ENCODE measurements at places on chromosomes 6 and 20. TPM values are rescaled to one million over a fixed set of nuclear protein-coding genes. Genes with fewer than 3 reads are reported as not detected.

DNA sequence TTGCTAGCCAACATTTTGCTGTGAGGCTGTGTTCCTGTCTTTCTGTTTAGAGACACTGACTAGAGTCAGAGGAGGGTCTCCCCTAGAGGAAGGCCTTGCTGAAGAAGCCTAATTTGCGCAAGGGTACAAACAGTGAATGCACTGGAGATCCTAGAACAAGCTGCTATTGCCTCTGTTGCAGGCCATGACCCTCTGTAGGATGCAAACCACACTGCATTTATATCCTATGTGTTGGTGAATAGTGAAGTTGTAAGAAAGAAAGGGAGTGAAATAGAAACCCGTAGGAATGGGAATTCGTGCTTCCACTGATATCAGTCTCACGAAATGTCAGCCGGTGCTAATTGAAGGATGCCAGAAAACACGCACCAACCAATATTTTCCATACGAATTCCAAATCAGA, 88.2 kb downstream of the GJA1 start:
- DNase-seq, result no peak
- H3K27me3 ChIP-seq, result no peaks in the 10 kb centered on the region
- H3K4me3 ChIP-seq, result no peak overlapping the region

- H3K27me3 ChIP-seq, result peaks cover 2% of the 10 kb centered on the region
- peak within 1 kb of the TSS; percentile 96 for H3K4me3 ChIP-seq
- H3K27ac ChIP-seq, result peak within 1 kb of the TSS; percentile 89
- H3K36me3 ChIP-seq, result peaks cover 35% of the 10 kb centered on the region
- H3K4me1 ChIP-seq, result peaks cover 32% of the 10 kb centered on the region
These were observed at the start of gene RAE1 for GRCh38 chr20:57351042-57351783. Gene RAE1 (plus strand): TSS chr20:57351255. CDS start chr20:57354039, 2,784 bp downstream.

DNA sequence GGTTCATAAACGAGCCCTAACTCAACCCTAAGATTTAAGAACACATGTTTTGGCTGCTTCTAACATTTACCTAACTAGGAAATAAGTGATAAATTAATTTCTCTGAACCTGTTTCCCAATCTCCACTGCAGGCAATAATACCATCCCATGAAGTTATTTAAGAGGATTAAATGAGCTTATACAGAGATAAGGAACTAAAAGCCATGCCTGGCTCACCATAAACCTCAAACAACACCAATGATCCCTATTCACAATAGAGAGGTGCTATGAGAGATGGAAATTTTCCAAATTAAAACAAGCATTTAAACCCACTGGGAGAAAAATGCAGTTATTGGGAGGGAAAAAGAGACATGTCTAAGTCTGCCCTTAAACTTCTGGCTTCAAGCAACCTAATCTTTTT, 33.9 kb upstream of the KLHL31 start:
- peaks cover 8% of the 10 kb centered on the region for H3K27me3 ChIP-seq
- DNase-seq, result no peak
- H3K27ac ChIP-seq, result no peak overlapping the region

- no peak for DNase-seq
- H3K27me3 ChIP-seq, result peaks cover 20% of the 10 kb centered on the region
- H3K36me3 ChIP-seq, result no peaks in the 10 kb centered on the region
- no peaks in the 10 kb centered on the region for H3K4me1 ChIP-seq
- H3K27ac ChIP-seq, result no peak overlapping the region
- no peak overlapping the region for H3K4me3 ChIP-seq
These were observed 109.8 kb upstream of the EXOC2 start for GRCh38 chr6:802701-803100.

GRCh38 chr6:36593569-36594028, 563 bp upstream of the SRSF3 start:
- peak; percentile 51 for DNase-seq
- H3K27me3 ChIP-seq, result no peaks in the 10 kb centered on the region
- H3K4me1 ChIP-seq, result peaks cover 37% of the 10 kb centered on the region

The ADGB gene
- not detected for total RNA-seq

- H3K36me3 ChIP-seq, result no peaks in the 10 kb centered on the region
- H3K27ac ChIP-seq, result no peak overlapping the region
- H3K27me3 ChIP-seq, result no peaks in the 10 kb centered on the region
- no peak for DNase-seq
- H3K4me1 ChIP-seq, result no peaks in the 10 kb centered on the region
- H3K4me3 ChIP-seq, result no peak overlapping the region
These were observed 196.4 kb upstream of the CCN2 start for GRCh38 chr6:132147530-132148011.

GRCh38 chr20:24423390-24424313, 45.8 kb upstream of the SYNDIG1 start:
- H3K36me3 ChIP-seq, result no peaks in the 10 kb centered on the region
- H3K27me3 ChIP-seq, result peaks cover 3% of the 10 kb centered on the region
- no peaks in the 10 kb centered on the region for H3K4me1 ChIP-seq
- no peak overlapping the region for H3K27ac ChIP-seq

GRCh38 chr20:32037929-32038328, 14.1 kb upstream of the HCK start:
- H3K4me1 ChIP-seq, result no peaks in the 10 kb centered on the region
- H3K4me3 ChIP-seq, result no peak overlapping the region

GRCh38 chr6:14506656-14507246, 389.2 kb downstream of the CD83 start:
- H3K27ac ChIP-seq, result no peak overlapping the region
- H3K4me1 ChIP-seq, result peaks cover 7% of the 10 kb centered on the region
- DNase-seq, result no peak
- no peak overlapping the region for H3K4me3 ChIP-seq
- no peaks in the 10 kb centered on the region for H3K36me3 ChIP-seq

- H3K4me3 ChIP-seq, result no peak overlapping the region
- peaks cover 8% of the 10 kb centered on the region for H3K4me1 ChIP-seq
- peaks cover 9% of the 10 kb centered on the region for H3K36me3 ChIP-seq
- H3K27me3 ChIP-seq, result no peaks in the 10 kb centered on the region
These were observed 150.8 kb downstream of the ZMYND8 start for GRCh38 chr20:47205577-47206123.

The GDAP1L1 gene
- 0.08 TPM for total RNA-seq

The SEMG1 gene
- not detected for total RNA-seq

DNA sequence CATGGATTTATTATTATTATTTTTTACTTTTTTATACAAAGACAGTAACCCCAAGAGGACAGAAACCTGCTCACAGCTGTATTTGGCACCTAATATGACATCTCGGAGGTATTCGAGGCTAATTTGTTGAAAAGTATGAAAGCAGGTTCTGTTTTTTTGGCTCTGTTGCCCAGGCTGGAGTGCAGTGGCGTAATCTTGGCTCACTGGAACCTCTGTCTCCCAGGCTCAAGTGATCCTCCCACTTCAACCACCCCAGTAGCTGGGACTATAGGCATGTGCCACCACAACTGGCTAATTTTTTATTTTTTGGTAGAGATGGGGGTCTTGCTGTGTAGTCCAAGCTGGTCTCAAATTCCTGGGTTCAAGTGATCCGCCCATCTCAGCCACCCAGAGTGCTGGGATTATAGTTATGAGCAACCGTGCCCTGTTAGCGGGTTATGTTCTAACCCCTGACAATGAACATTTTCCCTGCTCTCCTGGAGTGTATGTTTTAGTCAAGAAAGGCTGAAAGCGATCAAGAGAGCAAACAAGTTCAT, 53.7 kb upstream of the ZNF217 start:
- no peaks in the 10 kb centered on the region for H3K36me3 ChIP-seq
- peaks cover 21% of the 10 kb centered on the region for H3K4me1 ChIP-seq
- no peaks in the 10 kb centered on the region for H3K27me3 ChIP-seq
- DNase-seq, result no peak
- H3K27ac ChIP-seq, result no peak overlapping the region
- H3K4me3 ChIP-seq, result no peak overlapping the region

The SLC2A10 gene
- not detected for total RNA-seq

DNA sequence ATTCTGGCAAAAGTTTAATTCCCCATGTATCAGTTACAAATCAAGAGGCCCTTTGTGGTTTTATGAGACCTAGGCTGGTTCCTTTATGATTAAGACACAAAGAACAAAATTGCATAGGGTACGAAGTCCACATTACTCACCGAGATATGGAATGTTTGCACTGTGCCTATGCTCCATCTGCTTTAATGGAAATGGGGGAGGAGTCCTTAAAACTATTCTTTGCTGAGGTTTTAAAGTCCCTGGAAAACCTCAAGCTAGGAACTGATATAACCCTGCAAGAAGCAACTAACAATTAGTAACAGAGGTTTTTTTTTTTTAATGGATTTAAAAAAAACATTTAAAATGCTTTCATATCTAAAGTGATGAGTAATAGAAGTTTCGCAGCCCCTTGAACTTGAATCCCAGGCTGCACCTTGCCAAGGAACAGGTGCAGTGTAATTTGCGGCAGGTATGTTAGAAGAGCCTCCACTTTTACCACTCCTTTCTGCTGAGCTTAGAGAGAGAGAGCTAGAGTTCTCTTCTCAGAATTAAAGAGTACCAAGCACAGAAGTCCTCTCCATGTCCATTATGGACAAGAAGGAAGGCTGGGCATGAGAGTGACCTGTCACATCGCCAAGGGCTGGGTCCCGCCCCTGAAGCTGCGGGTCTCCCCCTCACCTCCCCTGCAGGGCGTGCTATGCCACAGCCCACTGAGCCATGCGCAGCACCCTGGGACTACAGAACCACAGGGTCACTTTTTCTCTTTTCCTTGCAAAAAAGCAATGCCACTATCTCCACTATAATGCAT, 2.3 kb downstream of the SERPINB1 start:
- H3K27ac ChIP-seq, result peak overlapping the region; percentile 38
- peaks cover 53% of the 10 kb centered on the region for H3K36me3 ChIP-seq
- peaks cover 71% of the 10 kb centered on the region for H3K4me1 ChIP-seq
- no peak for DNase-seq

The FNDC11 gene
- 0.15 TPM for total RNA-seq

The LGSN gene
- not detected for total RNA-seq

The TTLL9 gene
- not detected for total RNA-seq

The GRM1 gene
- not detected for total RNA-seq

- peaks cover 8% of the 10 kb centered on the region for H3K36me3 ChIP-seq
- peak overlapping the region; percentile 95 for H3K27ac ChIP-seq
- peak overlapping the region; percentile 54 for H3K4me3 ChIP-seq
- H3K4me1 ChIP-seq, result peaks cover 78% of the 10 kb centered on the region
- DNase-seq, result peak; percentile 57
These were observed 59.4 kb downstream of the GFOD1 start for GRCh38 chr6:13427801-13428582.

DNA sequence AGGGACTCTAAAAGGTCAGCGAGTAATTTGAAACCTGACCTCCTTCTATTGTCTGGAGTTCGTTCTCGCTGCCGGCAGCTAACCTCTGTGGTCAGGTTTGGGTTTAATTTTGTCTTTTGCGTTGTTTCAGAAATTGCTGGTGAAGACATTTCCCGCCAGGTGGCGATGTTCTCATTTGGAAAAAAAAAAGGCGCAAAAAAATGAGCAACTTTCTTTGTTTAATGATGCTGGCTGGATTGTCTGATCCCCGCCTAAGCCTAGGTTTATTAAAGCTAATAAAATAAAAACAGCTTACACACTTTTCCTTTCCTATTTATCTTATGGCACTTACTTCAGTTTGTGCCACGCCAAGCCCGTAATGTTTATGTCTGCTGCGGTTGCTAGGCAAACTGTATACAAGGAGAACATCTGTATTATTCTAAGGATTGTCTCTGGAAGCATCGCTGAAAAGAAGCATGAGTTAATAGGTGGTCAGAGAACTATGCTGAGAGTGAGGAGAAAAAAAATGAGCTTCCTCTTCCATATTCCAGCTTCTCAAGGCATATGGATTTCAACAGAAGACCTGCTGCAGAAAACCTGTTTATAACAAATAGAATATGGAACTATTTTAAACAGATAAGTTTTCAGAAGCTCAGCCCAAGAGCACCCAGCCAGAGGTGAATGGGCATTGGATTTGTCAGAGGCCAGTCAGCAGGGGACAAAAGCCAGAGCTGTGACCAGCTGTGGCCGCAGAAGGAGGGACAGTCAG, 205.7 kb downstream of the DOK5 start:
- H3K4me3 ChIP-seq, result no peak overlapping the region
- H3K36me3 ChIP-seq, result no peaks in the 10 kb centered on the region
- H3K4me1 ChIP-seq, result no peaks in the 10 kb centered on the region
- no peak overlapping the region for H3K27ac ChIP-seq
- DNase-seq, result no peak

- DNase-seq, result no peak
- H3K27me3 ChIP-seq, result no peaks in the 10 kb centered on the region
- peak overlapping the region; percentile 65 for H3K27ac ChIP-seq
- no peak overlapping the region for H3K4me3 ChIP-seq
These were observed 280.4 kb upstream of the TAB2 start for GRCh38 chr6:149037051-149037671.
